SIG-M5 (cell line): ENCODE measurements at places on chromosomes 7 and 10.

DNA sequence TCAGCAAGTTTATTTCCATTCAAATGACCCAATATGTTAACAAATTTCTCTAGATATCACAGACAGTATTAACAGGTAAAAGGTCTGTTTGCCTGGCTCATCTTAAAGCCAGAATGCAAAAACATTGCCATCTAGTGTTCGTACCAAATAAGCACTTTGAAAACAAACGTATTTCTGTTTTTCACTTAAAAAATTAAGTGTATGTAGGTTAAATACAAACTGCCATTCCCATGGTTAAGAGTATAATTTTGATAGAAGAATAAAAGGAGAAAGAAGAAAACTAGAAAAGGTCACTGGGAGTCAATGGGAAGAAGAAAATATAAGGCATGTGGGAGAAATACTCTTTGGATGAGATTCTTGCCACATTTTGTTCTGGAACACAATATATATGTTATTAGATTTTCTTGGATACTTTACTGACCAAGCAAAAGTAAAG lies 51.0 kb downstream of the ORC5 start:
- no peak for DNase-seq

- no peak for DNase-seq
These were observed 625.5 kb upstream of the GALNT17 start for GRCh38 chr7:70506434-70506833.

DNA sequence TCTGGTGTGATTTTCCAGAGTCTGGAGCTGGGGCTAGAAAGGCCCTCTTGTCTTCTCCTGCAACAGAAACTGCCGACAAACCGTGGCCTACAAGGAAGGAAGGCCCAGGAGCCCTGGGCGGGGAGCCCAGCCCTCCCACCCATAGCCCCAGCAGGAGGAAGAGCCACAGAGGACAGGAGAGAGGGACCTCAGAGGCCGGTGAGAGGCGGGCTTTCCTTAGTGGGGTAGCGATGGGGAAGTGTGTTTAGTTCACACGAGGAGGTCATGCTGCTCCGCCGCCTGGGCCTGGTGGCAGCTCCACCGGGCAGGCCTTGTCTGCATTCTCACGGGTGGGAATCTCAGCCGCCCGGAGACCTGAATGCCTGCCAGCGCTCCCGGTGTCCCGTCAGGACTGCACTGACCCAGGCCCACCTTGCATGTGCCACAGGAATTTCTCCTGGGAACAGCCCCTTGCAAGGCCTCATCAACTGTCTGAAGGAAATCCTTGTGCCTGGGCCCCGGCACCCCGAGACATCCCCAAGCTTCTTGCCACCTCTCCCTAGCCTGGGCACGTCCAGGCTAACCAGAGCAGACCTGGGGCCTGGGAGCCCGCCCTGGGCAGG lies 50.9 kb downstream of the ZNF467 start:
- no peak for DNase-seq

- DNase-seq: no peak
These were observed 162.9 kb downstream of the FANK1 start for GRCh38 chr10:126059076-126059826.

- no peak for DNase-seq
These were observed at the start of gene GIMAP1 for GRCh38 chr7:150716368-150716767. GIMAP1 (plus strand) TSS chr7:150716613; CDS start chr7:150719048, 2,435 bp downstream.

- DNase-seq: no peak
These were observed 132.6 kb downstream of the GNAT3 start for GRCh38 chr7:80379034-80379982.

DNA sequence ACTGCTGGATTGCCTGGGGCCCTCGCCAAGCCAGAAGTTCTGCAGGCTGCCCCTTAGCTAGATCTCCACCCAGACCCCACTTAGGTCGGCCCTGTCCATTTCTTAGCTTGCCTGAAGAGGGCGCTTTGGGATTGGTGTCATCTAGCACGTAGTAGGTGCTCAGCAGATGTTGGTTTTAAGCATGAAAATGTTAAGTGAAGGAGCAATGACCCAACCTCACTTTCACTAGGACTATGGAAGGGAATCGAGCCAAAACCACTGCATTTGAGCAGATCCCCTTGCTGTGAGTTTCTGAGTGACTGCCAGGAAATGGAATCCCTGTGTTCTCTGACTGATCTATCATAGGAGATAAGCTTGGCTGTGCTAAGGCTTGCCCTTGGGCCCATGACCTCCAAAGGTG lies 131.7 kb upstream of the EEPD1 start:
- DNase-seq: no peak

DNA sequence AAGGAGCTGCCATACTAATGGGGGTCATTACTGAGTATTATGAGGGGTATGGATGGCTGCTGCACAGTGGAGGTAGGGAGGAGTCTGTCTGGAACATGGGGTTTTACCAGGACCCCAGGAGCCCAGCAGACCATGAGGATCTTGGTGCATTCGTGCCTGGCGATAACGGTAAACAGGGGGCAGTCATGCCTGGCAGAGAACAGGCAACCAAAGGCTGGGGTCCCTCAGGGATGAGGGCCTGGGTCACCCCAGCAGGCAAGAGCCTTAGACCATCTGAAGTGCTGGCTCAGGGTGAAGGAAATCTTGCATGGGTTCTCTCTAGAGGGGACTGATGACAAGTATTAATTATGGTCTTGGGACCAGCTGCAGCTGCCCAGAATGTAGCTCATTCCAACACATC lies 46.1 kb downstream of the MYL10 start:
- DNase-seq: no peak

DNA sequence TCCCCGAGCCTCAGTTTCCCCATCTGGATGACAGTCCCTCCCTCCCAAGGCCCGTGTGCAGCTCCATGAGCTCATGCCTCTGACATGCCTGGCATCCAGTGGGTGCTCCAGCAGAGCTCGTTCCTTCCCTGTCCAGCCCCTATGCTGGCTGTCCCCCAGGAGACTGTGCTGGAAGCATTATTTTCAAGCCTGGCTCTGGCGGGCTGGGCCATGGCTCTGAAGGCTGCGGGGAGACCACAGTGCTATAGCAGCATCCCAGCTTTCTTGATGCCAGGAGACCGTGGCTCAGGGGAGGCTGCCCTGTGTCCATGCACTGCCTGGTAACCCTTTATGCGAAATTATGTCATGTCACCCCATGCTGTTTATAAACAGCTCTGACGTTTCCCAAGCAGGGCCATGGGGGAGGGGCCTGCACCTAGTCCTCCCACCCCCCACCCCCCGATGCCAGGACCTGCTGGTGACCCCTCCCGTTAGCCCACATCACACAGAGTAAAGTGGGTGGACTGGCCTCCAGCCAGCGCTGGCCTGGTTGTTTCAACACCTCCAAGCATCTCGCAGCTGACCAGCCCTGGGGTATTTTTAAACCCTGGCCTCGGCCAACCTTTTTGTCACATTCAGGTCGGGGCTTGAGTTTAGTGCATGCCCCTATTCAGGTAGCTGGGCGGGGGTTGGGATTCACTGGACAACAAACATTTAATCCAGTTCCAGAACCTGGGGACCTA lies 105.9 kb upstream of the ZNF716 start:
- DNase-seq: no peak

DNA sequence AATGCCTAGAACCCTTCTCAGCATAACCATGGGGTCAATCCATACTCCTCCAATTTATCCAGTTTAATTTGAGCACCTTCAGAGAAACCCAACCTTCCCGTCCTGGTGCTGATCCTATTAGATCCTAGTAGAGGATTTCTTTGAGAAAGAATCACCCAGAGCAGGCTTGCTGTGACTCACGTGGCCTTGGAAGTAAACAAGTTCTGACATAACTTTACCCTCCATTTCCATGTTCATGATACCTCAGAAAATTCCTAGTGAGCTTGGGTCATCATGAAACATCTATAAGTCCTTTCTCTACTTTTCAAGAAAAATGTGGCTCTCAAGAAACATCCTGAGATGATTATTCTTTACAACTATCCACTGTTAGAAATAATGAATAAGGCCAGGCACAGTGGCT lies 71.7 kb downstream of the PRLHR start:
- DNase-seq: no peak

DNA sequence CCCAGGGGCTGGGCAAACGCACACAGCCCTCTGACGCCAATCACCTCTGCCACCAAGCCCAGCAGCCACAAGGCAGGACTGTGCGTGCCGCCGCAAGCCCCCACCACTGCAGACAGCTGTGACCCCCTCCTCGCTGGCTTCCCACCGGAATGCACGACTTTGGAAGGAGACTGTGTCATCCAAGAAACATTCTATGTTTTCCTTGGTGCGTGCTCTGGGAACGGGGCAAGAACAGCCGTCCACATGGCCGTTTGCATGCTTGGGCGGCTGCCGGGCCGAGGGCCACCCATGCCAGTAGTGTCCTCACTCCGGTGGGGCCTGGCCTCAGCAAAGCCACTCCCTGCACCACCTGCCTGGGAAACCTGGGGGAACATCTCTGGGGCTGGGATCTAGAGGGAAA lies 17.6 kb upstream of the ELN start:
- no peak for DNase-seq

DNA sequence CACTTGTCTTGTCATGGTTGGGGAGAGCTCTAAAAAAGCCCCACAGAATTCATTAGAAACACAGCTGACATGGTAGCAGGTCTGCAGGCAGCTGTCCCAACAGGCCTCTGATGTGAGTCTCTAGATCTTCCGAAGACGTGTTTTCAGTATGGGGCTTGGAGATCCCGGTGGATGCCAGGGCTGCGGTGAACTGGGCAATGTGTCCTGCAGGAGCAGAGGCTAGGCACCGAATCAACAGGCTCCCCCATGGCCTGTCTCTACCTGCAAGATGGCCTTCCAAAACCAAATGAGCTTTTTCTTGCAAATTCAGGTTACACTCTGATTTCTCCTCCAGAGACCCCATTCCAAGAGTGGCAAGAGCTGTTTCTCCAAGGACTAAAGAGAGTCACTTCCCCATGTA lies 2.9 kb downstream of the CPXM2 start:
- DNase-seq: no peak

- no peak for DNase-seq
These were observed 83.9 kb downstream of the JAZF1 start for GRCh38 chr7:28096713-28097112.

- no peak for DNase-seq
These were observed 4.3 kb upstream of the PPIF start for GRCh38 chr10:79342811-79343561.

DNA sequence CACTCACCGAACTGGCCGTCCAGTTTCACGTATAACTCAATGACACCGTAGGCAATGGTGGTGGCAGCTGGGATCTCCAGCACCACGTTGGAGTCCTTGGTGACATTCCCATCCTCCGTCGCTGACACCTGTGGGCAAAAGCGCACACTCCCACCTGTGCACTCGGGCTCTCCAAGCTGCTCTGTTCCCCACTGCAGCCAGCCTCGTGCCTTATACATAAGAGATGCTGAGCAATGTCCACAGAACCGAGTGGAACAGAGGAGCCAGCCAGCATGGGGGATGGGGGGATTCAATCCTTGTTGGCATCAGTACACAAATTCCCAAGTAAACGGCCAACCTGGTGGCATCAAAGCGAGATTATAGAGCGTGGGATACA lies 40.0 kb downstream of the GSDME start:
- DNase-seq: no peak

DNA sequence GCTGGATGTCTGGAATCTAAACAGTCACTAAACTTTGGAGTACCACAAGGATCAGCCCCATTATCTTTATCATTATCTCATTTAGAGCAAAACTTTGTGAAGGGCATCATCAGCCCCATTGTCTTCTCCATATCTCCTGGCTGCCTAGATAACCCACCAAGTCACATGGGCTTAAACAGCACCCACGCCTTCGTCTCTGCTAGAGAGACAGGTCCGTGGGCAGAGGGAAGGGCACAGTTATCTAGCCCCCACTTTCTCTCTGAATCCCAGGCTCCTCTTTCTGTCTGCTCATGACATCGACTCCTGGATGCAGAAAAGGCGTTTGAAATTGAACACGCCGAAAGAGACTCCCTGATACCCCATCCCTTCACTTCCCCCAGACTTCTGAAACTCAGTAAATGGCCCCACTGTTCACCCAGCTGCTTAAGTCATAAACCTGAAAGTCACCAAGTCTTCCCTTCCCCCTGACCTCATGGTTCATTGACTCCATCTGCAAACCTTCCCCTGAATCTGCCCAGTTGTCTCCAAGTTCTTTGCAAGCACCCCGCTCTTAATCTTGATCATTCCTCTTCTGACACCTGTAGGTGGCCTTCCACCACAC lies 20.9 kb upstream of the PARD3 start:
- no peak for DNase-seq

DNA sequence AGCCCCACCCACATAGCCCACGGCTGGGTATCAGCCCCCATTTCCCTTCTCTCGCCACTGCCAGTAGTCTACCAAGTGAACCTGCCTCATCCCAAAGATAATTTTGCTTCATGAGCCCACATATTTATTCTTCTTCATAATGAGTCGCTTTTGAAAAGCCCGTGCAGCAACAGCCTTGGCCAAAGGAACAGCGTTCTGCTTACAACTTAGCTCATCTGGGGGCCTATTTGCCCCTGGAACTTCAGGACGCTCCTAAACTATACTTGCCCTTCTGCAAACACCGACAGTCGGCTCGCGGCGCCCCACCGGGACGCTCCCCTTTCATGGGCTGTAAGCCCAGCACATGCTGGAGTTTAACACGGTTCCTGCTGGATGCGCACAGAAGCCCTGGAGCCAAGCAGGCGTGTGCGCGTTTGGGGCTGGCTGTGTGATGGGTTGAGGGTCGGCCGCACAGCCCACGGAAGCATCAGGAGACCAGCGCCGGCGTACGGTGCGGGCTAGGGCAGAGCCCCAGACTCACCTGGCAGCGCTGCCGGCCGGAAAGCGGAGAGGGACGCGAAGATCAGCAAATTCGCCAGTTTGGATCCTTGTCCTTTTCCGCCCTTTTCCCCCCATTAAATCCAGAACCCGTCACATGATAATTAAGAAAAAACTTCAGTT lies 370 bp downstream of the TMEM60 start:
- DNase-seq: no peak

DNA sequence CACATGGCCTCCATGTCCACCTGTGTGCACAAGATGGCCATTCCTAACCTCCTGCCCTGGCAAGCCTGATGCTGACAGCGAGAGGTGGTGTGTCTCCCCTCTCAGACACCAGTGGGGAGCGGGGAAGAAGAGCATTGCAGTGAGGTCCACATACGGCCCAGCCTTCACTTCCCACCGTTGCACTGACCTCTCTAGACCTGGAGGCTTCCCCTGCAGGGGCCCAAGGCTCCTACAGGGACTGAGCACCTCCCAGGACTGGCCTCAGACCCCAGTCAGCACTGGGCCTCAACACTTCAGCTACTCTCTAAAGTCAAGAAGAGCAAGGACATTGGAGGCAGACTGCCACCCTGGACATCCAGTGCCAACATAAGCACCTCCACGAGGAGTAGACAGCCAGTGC lies 15.9 kb downstream of the STK32C start:
- no peak for DNase-seq

GRCh38 chr7:138926241-138926612 lies 55.0 kb downstream of the KIAA1549 start:
- DNase-seq: no peak

DNA sequence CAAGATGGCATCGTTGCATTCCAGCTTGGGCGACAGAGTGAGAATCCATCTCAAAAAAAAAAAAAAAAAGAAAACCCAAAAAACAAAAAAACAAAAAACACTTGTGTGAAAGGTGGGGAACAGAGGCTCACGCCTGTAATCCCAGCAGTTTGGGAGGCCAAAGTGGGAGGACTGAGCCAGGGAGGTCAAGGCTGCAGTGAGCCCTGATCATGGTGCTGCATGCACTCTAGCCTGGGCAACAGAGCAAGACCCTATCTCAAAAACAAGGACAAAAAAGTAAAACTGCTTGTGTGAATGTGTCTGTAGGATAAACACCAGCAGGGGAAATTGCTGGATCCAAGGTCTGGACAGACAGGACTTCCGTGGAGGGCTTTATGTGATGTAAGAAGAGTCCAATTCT lies 4.5 kb downstream of the PAOX start:
- DNase-seq: no peak

- no peak for DNase-seq
These were observed 120.2 kb upstream of the LRRTM3 start for GRCh38 chr10:66805612-66806011.

- no peak for DNase-seq
These were observed 55.5 kb upstream of the SLC35G1 start for GRCh38 chr10:93838278-93838677.
